ENCODE measurements at places on chromosomes 13 and 19. TPM values are rescaled to one million over a fixed set of nuclear protein-coding genes. Genes with fewer than 3 reads are reported as not detected.

The KLHL1 gene
- total RNA-seq = not detected

The SLC25A41 gene
- 0.24 TPM for total RNA-seq

The KATNAL1 gene
- total RNA-seq = 6.0 TPM

The PEAK3 gene
- total RNA-seq = not detected

The GIPC3 gene
- total RNA-seq = 0.23 TPM

The PCDH17 gene
- 0.13 TPM for total RNA-seq

The FGF14 gene
- not detected for total RNA-seq

The MRPS31 gene
- 14.6 TPM for total RNA-seq

The SCAF1 gene
- 73.9 TPM for total RNA-seq

The ZNF709 gene
- not detected for total RNA-seq

The ZNF223 gene
- total RNA-seq = 2.8 TPM

The CLIP3 gene
- total RNA-seq = 0.76 TPM

The LILRB5 gene
- 0.02 TPM for total RNA-seq

The CDC34 gene
- 103 TPM for total RNA-seq

The TEKTIP1 gene
- not detected for total RNA-seq

The LRRC63 gene
- not detected for total RNA-seq

The ZNF823 gene
- total RNA-seq = 3.3 TPM

The CPB2 gene
- total RNA-seq = not detected

The SMIM7 gene
- total RNA-seq = 74.0 TPM

The SCGB2B2 gene
- not detected for total RNA-seq

The KLF1 gene
- not detected for total RNA-seq

The COX6B2 gene
- 4.3 TPM for total RNA-seq

The SULT2B1 gene
- total RNA-seq = 15.9 TPM

The SULT2A1 gene
- not detected for total RNA-seq

The GSK3A gene
- total RNA-seq = 163 TPM

The B9D2 gene
- total RNA-seq = 34.1 TPM

The TINCR gene
- total RNA-seq = 3.1 TPM

The ZNF763 gene
- not detected for total RNA-seq
